ENCODE measurements at places on chromosomes 1 and 21.
A peak's percentile ranks its signal among the peaks of the same experiment; 100 is the strongest.

GRCh38 chr21:42056996-42057689 lies 14.0 kb upstream of the UMODL1 start:
- DNase-seq, result peak; percentile 98

DNA sequence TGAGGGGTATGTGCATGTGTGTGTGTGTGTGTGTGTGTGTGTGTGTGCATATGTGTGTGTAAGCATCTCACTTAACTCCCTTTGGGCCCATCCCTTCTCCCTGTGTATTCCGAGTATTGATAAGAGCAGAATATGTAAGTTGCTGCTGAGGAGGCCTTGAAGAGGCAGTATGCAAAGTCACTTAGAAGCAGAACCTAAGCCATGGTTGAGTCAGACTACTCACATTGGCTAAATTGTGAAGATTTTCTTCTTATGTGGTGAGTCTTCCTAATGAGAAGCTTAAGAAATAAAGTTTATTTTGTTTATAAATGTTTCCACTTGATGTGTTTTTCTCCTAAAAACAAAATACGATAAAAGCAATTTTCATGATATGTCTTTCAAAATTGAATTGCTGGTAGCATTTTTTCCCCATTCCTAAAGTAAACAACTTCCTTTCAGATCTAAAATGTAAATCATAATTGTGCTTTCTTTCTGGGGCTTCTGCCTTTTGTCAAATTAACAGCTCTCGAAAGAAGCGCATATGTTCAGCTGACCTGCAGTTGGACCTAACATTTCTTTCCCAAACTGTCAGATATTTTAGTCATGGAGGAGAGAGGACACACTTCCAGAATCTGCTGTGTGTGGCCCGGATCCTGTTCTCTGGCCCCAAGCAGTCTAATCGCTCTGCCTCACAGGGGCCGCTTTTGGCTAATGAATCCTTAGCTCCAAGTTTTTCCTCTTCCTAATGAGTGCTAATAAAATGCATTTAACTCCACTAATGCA lies 284.0 kb downstream of the DUSP10 start:
- DNase-seq, result no peak

GRCh38 chr1:220691053-220691684 lies 1.0 kb downstream of the C1orf115 start:
- DNase-seq, result no peak

DNA sequence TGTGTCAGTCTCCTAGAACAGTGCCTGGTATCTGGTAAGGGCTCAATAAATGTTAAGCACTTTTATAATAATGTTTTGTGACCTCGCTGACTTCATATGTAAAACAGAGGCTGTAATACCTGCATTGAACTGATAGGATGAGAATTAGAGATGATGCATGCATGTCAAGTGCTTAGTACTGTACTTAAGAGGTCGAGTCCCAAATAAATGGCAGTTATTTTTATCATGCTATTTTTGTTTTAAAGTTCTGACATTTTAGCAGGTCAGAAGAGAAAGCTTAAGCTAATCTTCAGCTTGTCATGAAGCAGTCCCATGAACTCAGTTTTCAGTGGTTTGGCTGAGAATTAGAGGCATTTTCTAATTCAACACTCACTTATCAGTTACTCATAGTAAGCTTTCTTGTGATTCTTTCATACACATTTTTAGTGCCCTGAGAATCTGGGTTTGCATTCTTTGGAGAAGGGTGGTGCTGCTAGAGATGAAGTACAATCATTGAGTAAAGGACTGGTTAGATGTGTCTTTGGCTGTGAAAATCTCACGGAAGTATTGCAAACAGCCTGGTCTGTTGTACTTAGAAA lies 75.7 kb upstream of the RAVER2 start:
- DNase-seq, result peak; percentile 68

DNA sequence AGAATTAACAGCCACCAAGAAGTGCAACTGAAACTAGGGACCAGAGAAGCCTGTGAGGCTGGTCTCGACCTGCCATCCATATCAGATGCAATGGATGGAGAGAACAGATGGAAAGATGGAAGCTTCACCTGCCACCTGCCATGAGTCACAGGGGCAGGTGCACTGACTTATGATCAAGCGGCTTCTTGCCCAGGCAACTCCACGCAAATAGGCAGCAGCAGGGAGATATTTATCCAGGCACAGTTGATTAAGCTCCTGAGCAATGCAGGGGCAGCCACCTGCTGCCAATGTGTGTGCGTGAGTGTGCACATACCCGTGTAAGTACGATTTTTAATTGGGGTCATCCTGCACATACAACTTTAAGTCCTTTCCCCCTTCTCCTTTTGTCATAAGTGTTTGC lies 174.2 kb downstream of the PTPRU start:
- no peak for DNase-seq

DNA sequence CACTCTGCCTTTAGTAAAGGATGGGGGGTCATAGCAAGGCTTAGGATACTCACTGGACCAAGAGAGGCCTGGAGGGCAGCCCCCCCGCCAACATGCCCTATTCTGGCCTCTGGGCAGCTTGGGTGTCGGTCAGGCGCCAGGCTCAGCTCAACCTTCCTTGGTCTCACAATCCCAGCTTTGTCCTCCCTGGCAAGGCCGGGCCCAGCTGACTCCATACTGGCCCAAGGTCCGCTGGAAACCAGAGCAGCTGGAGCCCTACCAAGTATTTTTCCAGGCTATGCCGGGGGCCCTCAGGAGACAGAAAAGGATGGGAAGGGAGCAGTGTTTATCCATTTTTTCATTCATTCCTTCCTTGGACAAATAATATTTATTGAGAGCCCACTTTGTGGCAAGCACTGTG lies 6.2 kb downstream of the FBXO2 start:
- DNase-seq, result no peak

GRCh38 chr1:110118636-110119396 lies 6.6 kb downstream of the UBL4B start:
- no peak for DNase-seq

GRCh38 chr1:174160603-174161002 lies 1.3 kb downstream of the RABGAP1L start:
- no peak for DNase-seq

DNA sequence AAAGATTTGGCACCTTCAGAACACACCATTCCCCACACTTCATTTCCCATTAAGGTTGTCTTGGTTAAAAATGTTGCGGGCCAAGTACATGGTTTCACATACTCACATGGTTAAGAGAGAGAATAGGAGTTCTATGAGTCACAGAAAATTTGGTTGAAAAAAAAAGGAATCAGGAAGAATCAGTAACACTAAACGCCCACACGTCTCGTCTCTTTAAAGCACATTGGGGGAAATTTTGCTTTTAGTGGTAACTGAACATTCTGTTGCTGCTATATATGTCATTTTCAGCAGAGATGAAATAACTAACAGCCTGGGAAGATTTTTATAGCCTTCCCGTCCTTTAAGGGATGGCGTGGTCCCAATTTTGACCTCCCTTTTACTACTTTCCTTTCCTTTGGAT lies 132.9 kb upstream of the ERG start:
- peak; percentile 94 for DNase-seq

- DNase-seq, result no peak
Measured at GRCh38 chr1:77926561-77927357, 38.3 kb downstream of the NEXN start.

GRCh38 chr21:39003982-39004633 lies 179.1 kb downstream of the PSMG1 start:
- DNase-seq, result peak; percentile 22

GRCh38 chr1:14774225-14774624 lies 175.7 kb downstream of the KAZN start:
- DNase-seq, result no peak

DNA sequence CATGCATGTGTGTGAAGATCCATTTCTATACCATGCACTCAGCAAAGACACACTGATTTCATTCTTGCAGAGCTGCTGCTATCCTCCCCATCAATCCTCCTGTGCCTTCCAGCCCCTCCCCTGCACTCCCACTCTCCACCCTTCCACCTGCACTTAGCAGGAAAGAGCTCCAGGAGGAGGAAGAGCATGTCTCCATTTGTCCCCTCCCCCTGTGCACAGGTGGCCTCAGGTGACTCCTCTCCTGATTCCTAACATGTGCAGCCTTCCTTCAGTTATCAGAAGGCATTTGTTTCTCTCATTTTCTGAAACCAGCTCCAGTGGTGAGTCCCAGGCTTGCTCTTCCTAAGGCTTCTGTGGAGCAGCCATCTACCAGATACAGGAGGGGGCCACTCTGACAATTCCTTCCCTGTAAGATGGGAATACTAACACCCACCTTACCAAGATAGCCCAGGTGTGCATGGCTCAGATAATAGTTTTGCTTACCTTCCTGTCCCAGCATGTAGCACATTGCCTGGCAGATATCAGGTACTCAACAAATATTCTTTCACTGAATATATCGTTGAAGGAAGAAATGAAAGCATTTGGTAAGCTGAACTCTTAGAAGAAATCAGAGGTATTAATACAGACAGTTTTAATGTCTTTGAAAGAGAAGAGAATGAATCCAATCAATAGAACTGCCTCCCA lies 21.9 kb upstream of the FAM3B start:
- DNase-seq, result no peak

GRCh38 chr1:7334475-7335035 lies 436.5 kb upstream of the VAMP3 start:
- peak; percentile 76 for DNase-seq

DNA sequence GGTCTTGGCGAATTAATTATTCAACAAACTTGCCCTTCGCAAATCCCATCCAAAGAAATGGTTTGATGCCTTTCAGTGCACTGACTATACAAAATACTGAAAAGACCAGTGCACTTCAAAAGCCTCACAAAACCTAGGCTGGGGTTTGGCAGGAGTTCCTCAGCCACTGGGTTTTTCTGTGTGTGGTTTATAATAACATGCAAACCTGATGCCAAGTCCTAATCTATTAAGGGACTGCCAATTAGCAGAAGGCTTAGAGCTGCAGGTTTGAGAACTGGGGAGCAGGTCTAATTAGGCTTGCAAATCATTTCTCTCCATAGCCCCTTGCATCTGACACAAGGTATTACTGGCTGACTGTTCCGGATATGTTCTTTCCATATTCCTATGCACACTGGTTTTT lies 27.7 kb downstream of the PLPP3 start:
- peak; percentile 56 for DNase-seq

DNA sequence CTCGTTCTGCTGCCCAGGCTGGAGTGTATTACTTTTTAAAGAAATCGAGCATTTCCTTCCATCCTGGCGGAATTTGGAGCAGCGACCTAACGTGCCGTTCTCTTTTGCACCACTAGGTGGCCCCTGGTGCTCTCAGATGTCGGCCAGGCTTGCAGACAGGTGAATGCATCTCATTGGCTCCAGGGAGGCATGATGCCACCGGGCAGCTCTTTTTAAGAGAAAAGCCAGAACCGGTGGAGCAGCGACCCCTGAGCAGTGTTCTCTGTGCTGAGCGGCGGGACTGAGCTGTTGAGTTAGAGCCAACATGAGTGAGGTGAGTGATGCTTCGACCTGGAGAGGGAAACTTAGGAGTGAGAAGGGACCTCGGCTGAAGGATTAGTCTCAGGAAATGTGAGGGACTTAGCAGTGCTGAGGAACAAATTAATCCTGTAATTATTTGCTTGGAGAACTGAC lies at the start of gene PCP4:
Gene PCP4 (plus strand): TSS at position 241 of the 453 bp plus-strand sequence. CDS start 64 bp downstream, at position 305.
- DNase-seq, result no peak

DNA sequence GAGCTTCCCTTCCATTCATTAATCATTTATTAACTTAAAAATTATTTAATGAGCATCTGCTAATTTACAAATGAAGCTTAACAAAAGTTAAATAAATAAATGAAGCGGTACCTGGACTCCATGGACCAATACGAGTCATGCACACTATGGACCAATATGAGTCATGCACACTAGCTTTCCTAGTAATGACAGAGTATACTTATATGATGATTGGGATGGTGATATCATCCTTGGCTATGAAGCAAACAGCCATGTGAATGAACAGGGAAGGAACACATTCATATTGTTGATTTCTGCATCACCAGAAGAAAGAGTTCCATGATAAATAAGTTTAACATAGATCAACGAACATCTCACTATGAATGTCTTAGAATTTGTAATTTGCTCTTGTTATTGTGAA lies 109.9 kb downstream of the SPAG17 start:
- DNase-seq, result peak; percentile 13

- DNase-seq, result no peak
Measured at GRCh38 chr21:14318578-14318977, 64.4 kb downstream of the HSPA13 start.

DNA sequence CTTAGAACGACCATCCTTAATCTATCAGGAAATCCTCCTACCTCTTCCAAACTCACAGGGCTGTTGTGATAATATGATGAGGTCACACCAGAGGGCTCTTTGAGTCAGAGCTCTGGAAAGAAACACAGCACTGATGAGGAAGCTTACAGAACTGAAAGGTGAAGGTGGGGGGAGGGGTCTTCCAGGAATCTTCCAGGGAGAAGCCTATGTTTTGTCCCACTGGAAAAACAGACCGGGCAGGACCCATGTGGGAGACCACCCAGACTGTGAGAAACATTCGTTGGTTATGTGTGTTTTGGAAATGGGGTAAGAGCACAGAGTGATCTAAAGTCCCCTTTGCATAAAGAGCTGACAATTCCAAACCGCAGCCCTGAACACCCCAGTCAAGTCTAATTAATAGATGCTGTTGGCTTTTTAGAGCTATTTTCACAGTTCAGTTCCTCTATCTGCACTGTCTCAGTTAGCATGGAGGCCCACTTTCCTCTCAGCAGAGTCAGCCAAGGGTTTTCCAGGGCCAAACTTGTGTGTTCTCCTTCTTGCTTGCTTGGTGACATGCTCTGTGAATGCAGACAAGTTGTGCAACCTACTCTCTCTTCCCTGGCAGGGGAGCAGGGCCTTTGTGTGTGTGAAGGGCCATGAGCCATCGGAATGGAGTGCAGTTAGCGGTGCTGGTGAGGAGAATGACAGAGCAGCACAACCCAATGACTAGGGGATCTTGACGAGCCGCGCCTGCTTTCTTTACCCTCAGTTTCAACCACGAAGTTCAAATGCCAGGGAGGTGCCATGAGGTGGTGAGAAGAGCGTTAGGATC lies 12.3 kb downstream of the PHLDA3 start:
- DNase-seq, result peak; percentile 99

DNA sequence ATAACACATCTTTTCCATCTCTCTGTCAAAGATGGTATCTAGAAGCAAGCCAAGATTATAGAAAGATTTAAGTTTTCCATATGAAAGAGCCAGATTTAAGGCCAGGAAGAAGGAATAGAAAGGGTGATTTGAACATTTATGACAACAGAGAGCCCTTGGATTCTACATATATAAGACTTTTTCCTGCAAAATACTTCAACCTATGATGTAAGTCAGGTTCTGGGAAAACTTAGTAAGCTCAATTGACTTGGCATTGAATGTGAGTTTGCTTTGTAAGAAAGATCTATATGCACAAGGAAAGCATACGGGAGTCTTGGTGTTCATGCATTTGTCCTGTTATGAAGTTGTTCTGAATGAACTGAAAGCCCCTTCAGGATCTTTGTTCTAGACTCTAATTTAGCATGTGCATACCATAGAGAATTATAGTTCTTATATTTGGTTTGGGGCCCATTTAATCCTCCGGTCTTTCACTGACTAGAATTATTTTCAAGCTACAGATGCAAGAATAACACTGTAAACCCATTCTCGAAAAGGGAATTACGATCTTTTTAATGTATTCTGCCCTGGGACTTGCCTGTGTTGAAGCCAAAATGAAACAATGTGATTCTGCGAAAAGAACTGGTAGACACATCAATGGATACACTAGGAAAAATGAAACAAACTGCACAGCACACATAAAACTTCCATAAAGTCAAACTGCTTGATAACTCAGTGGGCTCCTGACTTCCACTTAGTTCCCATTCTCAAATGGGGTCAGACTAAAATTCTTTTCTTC lies 152.8 kb downstream of the DISP1 start:
- no peak for DNase-seq

Data from astrocyte (in vitro differentiated cells and primary cell).